ENCODE measurements at places on chromosomes 3 and 15. TPM values are rescaled to one million over a fixed set of nuclear protein-coding genes. Genes with fewer than 3 reads are reported as not detected.

GRCh38 chr15:30978328-30978727, 13.1 kb downstream of the MTMR10 start:
- DNase-seq, result no peak

- DNase-seq, result no peak
These were observed 157.7 kb downstream of the THSD4 start for GRCh38 chr15:71272932-71273331.

GRCh38 chr15:64134345-64134829, 17.1 kb upstream of the SNX22 start:
- no peak for DNase-seq

The P2RY12 gene
- total RNA-seq, result not detected

The ZNF774 gene
- 0.92 TPM for total RNA-seq
